Endothelial cell of umbilical vein (primary cell): ENCODE measurements at places on chromosomes 2 and 18. TPM values are rescaled to one million over a fixed set of nuclear protein-coding genes. Genes with fewer than 3 reads are reported as not detected.

The LTBP1 gene
- total RNA-seq, result 68.2 and 107 TPM in 2 replicates

The ELOA2 gene
- total RNA-seq, result not detected in 2 replicates

The AQP12A gene
- total RNA-seq, result not detected in 2 replicates

The BUB1 gene
- total RNA-seq, result 54.1 and 66.4 TPM in 2 replicates

The CIB4 gene
- total RNA-seq, result not detected in 2 replicates

The TMEM185B gene
- 23.9 and 29.9 TPM in 2 replicates for total RNA-seq

The PCARE gene
- not detected in 2 replicates for total RNA-seq

The ZNF396 gene
- total RNA-seq, result 0.44 and 0.72 TPM in 2 replicates

The POTEF gene
- total RNA-seq, result 0.09 TPM in 1 of 2 replicates, not detected in the other

The CXCR4 gene
- 52.4 and 81.0 TPM in 2 replicates for total RNA-seq

The SP110 gene
- 10.7 and 11.6 TPM in 2 replicates for total RNA-seq

The CDKL4 gene
- total RNA-seq, result 0.75 and 1.2 TPM in 2 replicates

The EMILIN1 gene
- total RNA-seq, result 4.1 and 16.6 TPM in 2 replicates
